ENCODE measurements at places on chromosomes 4 and X. TPM values are rescaled to one million over a fixed set of nuclear protein-coding genes. Genes with fewer than 3 reads are reported as not detected.

F8A1 gene
- total RNA-seq: 3.1 TPM

HSD17B13 gene
- total RNA-seq: 0.27 TPM

SSX3 gene
- not detected for total RNA-seq

CNGA1 gene
- 14.1 TPM for total RNA-seq

MSN gene
- 89.9 TPM for total RNA-seq

MSX1 gene
- 4.1 TPM for total RNA-seq

NIPAL1 gene
- 35.3 TPM for total RNA-seq

STPG2 gene
- total RNA-seq: 1.2 TPM

CT45A10 gene
- total RNA-seq: not detected

IL15 gene
- 2.4 TPM for total RNA-seq

VEGFD gene
- 0.38 TPM for total RNA-seq

FAM184B gene
- 20.3 TPM for total RNA-seq

ZNF630 gene
- total RNA-seq: 12.4 TPM

RENBP gene
- 10.0 TPM for total RNA-seq

FAM200B gene
- total RNA-seq: 81.3 TPM

PASD1 gene
- total RNA-seq: not detected

FUNDC2 gene
- 41.6 TPM for total RNA-seq

VEGFC gene
- 10.6 TPM for total RNA-seq

VCX3A gene
- not detected for total RNA-seq

SMIM31 gene
- 0.11 TPM for total RNA-seq

ZAR1 gene
- total RNA-seq: 0.44 TPM

PDCL2 gene
- total RNA-seq: not detected

MAGEA3 gene
- not detected for total RNA-seq

GRID2 gene
- total RNA-seq: 19.8 TPM

GC gene
- not detected for total RNA-seq

GDPD2 gene
- 7.5 TPM for total RNA-seq

PNMA6F gene
- total RNA-seq: not detected

SLC26A1 gene
- total RNA-seq: 0.49 TPM

SYNPO2 gene
- total RNA-seq: 66.4 TPM

PAGE2B gene
- total RNA-seq: not detected

ITGB1BP2 gene
- 7.5 TPM for total RNA-seq

SMARCA5 gene
- 94.2 TPM for total RNA-seq

CLTRN gene
- 2.4 TPM for total RNA-seq
